Cortex of kidney (tissue), 1 donor: ENCODE measurements at places on chromosomes 3 and 15.

DNA sequence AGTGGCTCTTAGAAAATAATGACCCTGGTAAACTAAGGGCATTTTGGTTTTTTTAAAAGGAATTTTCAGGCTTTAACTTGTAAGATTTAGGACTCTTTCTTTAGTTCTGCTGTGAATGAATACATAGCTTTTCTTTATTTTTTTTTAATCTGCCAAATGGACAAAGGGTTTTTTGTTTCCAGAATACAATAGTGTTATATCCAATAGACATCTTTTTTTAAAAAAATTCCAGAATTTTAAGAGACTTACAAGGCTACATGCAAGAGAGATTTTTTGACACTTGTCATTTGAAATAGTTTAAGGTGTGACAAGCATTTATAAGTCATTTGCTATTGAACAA, 38.1 kb downstream of the SETMAR start:
- DNase-seq: no peak

DNA sequence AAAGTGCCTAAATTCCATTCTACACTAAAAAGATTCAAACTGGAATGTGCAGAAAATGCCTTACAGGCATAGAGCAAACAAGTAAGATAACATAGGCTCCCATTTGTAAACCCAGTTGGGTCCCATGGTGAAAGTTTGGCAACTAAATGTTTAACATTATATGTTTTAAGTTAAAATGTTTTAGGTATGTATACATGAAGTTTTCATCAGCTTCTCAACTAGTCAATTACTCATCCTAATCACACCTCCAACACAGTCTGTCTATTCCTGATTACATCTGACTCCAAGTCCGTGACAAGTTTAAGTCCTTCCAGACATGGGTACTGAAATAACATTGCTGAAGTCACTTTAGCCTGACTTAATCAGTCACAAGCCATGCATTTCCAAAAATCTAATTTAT, 25.0 kb downstream of the MYLK start:
- DNase-seq: no peak

GRCh38 chr3:76300746-76301145, 515.4 kb upstream of the ZNF717 start:
- DNase-seq: no peak

DNA sequence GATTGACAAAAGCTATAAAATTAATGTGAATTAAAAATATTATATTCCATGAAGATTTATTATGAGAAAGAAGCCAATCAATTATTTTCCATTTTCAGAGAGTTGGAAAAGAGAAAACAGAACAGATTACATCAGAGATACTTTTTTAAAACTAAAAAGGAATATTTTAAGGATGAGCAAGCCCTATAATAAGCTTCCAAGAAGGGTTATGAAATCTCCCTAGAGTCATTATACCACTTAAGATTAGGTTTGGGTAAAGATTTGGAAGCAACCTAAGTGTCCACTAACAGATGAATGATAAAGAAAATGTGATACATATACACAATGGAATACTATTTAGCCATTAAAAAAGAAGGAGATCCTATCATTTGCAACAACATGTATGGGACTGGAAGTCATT, 51.6 kb upstream of the FSIP1 start:
- no peak for DNase-seq
